ENCODE measurements at places on chromosomes 5 and 9.

DNA sequence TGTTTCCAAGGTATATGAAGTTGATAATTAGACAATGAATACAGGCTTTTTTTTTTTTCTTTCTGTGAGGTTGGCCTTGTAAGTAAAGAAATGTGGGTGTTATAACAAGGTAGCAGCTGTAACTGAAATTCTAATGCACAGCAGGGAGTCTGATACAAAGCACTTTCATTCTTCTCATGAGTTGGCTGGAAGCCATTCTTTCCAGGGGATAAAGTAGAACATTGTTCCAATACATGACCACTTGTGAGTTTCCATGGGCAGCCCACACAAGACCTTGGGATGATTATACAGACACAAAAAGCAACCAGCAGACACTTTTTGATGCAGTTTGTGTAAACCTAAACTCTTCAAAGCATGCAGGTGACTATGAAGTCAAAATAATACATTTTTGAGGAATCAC, 1785.9 kb upstream of the WWC1 start:
- no peak for DNase-seq

GRCh38 chr9:91825422-91825821, 124.6 kb downstream of the ROR2 start:
- no peak for DNase-seq

DNA sequence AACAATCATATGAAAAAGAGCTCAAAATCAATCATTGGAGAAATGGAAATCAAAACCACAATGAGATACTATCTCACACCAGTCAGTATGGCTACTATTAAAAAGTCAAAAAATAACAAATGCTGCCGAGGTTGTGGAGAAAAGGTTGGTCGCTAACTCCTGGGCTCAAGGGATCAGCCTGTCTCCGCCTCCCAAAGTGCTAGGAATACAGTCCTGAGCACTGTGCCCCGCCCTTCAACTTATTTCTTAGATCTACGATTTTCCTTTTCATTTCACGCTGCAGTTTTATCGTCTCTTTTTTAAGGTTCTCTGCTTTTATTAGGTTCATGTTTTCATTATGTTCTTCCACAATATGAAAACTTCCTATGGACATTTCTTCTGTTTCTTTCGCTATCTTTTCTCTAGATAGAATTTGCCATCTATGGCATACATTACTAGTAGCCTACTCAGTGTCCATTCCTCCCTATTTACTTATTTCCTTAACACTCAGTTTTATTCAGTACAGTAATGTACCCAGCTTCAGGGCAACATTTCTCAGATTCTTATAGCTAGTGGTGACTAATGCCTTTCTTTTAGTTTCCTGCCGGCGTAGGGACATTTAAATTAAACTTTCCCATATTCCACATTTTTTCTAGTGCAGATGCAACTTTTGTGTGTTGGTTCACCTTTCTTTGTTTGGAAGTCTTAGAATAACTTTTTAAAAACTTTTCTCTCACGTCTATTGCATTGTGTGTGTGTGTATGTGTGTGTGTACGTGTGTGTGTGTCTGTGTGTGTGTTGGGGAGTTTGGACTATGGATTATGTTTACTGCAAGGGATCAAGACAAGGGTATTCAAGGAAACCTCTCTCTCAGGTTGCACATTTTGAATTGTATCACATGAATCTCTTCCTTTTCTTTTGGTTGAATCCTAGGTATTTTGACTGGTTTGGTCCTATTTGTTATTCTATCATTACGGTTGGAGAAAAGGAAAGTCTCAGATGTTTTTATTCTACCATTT, 21.6 kb upstream of the FBN2 start:
- no peak for DNase-seq

DNA sequence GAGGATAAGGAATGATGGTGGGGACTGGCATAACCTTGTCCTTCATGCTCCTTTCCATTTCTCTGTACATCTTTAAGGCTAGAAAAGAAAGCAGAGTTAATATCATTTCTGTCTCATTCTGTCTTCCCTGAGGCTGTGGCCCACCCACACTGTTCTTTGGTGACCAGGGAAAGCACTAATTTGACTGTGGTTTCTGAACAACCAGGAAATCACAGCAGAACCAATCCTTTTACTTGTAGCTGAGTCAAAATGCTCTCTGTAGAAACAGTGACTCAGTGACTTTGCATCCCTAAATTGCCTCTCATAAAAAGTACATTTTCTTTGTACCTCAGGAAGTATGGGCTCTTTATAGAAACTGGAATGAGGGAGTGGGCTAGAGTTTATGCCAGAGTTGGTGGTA, 28.1 kb downstream of the IL33 start:
- no peak for DNase-seq

Data from activated T-cell treated with anti-CD3 and anti-CD28 coated beads for 4 hours (primary cell).